ENCODE measurements at places on chromosomes 5 and 9.

DNA sequence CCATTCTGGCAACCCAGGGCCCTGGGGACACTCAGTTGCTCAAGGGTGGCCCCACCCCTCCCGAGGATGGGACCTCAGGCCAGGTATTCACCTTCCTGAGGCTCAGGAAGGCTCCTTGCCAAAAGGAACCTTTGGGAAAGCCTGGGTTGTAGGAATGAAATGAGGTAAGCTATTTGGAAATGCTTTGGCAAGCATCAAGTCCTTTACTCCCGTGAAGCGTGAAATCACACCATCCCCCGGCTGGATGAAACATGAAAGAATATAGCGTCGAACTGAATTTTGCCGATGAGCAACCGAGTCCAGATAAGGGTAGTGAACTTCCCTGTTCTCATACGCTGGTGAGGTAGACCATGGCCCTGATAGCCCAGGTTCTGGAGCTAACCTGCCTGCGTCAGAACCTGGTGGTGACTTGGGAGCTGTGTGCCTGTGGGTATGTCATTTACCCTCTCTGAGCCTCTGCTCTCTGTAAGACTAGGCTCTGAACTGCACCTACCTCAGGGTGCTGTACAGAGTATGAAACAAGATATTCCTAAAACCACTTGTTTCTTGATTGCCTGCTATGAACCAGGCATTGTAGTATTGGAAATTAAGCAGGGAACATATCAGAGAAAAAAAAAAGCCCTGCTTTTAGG lies 105.3 kb upstream of the BOD1 start:
- DNase-seq = no peak

DNA sequence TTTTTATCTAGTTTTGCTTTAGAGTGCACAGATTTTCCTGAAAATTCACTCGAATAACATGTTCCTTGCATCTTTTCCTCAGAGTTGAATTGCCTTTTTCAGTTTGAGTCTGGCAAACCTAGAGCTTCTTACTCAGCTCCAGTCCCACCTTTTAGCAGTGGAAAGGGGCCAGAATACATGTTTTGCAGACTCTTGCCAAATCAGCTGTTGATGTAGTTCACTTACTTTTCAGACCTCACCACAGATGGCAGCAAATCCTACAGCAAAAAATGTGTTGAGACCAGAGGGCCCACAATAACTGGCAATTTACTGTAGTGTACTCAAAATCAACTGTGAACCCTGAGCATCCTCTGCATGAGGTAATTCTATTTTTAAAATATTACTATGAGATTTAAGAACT lies 545.2 kb upstream of the ACO1 start:
- DNase-seq = no peak

DNA sequence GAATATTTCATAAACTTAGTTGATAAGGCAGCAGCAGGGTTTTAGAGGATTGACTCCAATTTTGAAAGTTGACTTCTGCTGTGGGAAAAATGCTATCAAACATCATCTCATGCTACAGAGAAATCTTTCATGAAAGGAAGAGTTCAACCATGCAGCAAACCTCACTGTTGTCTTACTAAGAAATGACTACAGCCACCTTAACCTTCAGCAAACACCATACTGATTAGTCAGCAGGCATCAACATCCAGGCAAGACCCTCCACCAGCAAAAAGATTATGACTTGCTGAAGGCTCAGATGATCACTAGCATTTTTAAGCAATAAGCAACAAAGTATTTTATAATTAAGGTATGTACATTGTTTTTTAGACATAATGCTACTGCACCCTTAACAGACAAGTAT lies 7.6 kb downstream of the TMEM174 start:
- no peak for DNase-seq

DNA sequence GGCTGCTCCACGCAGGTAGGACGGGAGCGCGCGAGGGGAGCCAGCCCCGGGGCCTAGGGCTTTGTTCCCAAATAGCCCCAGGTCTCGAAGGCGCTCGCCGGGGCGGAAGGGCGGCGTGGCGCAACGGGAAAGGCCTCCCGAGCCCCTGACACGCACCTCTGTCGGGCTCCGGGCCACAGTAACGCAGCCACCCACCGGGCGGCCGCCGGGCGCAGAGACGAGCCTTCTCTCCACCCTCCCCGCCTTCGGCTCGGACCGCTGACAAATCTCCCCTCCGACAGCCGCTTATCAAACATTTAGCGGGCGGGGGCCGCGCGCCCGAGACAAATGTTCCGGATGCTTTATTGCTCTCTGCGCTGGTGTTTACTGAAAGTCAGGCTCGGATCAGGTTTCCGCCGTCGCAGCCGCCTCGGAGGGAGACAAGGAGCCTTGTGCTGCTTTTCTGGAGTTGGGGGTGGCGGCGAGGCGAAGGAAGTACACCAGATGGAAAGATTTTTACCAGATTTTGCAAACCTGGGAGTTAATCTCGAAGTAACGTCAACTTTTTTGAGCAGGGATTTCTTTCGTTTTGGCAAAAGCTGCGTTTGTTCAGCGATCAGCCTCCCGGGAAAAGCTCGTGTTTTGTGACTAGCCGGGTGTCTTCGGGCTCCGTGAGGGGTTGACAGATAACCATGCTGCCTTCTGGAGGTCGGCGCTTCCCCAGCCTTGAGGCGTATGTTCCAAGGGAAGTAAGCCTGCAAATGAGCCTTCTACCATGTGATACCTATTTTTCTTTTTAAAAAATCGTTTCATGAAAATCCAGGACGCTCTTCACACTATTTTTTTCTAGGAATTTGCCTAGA lies 950 bp downstream of the RGMB start:
- peak; percentile 84 for DNase-seq

DNA sequence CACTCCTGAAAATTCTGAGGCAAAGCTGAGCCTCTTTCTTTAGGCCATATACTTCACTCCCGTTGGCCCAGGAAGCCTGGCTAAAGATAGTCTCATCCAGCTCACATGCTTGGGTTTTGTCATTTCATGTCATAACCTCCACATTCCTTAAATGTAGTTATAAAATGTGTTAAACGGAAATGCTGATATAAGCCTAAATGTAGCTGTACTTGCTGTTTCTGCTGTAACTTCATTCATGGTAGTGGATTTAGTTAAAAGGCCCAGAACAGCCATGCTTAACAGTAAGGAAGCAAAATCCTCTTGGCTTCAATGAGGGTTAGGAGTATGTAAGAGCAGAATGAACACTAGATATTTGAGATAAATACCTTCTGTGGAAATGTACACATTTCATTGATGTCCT lies 135.8 kb upstream of the TMEM161B start:
- DNase-seq = no peak

DNA sequence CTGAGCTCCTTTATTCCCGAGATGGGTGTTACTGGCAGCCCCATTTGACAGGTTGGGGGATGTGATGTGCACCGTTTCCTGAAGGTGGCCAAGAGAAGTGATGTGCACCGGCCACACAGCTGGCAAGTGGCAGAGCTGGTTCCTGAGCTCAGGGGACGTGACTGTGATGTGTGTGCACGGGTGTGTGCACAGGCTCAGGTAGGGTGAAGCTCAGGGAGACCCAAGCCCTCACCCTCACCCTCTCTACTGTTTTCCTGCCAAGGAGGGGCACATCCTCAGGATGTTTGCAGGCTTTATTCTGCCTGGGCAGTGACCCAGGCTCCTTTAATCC lies 56.6 kb downstream of the WWC1 start:
- DNase-seq = no peak

- DNase-seq = no peak
These were observed 36.9 kb upstream of the ALDH1B1 start for GRCh38 chr9:38355517-38356120.

- DNase-seq = no peak
These were observed 438.9 kb downstream of the ARHGEF28 start for GRCh38 chr5:74064911-74065310.

DNA sequence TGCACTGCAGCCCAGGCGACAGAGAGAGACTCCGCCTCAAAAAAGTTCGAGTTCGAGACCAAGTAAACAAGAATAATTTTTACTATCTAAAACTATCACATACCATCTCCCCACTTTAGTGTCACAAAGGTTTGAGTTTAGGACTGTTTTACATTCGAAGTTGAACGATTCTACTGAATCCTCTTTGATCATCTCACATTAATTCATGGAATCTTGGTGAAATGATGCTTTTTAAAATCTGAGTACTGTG lies 715 bp upstream of the RPS6 start:
- no peak for DNase-seq

- DNase-seq = no peak
These were observed 29.9 kb upstream of the MTMR12 start for GRCh38 chr5:32342656-32343055.

DNA sequence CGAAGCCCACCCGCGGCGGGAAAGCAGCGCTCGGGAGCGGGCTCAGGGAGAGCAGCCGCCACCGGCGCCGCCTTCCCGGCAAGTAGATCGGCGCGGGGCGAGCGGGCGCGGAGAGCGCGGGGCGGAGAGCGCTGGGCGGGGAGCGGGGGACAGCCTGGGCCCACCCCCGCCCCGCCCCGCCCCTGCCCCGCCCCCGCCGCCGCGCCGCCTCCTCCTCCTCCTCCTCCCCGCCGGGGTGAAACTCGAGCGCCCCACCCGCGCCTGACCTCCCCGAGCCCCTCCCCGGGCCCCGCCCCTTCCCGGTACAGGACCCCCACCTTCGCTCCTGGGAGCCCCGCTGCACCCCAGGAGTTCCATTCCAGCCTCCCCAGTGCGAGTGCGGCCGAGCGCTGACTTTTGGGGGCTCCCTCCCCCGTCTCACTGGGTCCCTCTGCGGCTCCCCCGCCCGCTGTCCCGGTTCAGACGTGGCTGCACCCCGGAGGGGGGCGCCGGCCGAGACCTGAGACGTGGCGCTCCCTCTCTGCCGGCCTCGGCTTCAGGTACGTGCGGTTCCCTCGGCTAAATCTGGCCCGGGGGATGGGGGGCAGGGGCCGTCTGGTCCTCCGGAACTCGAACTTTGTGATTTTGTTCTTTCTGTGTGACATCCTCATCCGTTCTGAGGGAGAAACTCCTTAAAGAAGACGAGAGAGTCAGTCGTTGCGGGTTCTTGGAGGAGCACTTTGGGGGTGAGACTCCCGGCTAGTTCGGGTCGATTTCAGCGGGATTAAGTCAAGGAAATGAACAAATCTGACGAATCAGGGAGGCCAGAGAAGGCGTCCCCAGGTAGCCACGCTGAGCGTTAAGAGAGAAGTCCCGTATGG lies at the start of gene SEMA5A:
Gene SEMA5A (minus strand): TSS at position 84 of the 860 bp plus-strand sequence. CDS start 166,129 bp downstream, outside the sequence.
- peak; percentile 90 for DNase-seq

DNA sequence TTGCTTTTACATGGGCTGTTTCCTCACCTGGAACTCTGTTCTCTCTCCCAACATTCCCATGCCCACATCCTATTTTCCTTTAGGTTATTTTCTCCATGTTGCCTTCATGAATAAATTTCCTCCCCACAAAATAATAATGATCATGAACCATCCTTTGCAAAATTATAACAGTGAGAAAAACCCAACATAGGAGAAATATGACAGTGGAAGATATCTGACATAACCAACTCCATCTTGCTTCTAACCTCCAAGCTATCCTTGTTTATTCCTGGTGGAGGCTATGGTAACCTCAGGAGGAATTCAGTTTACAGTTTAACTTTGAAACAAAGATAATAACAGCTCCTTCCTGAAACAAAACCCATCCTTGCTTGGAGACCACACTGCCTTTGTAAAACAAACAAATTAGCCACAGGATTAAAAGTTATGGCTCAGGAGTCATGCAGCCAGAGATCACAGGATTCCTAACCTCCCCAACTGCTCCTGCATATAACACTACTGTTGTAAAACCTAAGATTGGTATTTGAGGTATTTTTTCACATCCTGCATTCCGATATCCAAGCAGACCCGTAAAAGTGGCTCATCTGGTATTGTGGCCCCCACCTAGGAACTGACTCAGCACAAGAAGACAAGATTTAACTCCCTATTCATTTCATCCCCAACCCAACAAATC lies 212.4 kb downstream of the TRIM32 start:
- DNase-seq = no peak

DNA sequence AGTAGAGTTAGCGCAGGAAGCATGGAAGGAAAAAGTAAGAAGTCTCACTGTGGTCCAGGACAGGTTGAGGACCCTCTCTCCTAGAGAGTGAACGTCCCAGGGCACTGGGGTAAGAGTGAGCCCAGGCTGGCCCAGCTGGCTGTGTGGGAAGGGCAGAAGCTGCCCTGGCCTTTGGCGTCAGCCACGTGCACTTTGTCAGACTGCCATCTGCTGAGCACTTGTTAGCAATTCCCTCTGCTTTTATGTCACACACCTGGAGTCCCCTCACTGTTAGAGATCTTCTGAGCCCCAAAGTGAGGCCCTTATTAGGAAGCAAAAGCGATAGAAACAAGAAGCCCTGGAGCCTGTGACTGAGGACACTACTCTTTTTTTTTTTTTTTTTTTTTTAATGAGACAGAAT lies 79.1 kb downstream of the UGCG start:
- peak; percentile 78 for DNase-seq

GRCh38 chr9:112145886-112146285 lies 29.2 kb downstream of the SUSD1 start:
- DNase-seq = no peak

DNA sequence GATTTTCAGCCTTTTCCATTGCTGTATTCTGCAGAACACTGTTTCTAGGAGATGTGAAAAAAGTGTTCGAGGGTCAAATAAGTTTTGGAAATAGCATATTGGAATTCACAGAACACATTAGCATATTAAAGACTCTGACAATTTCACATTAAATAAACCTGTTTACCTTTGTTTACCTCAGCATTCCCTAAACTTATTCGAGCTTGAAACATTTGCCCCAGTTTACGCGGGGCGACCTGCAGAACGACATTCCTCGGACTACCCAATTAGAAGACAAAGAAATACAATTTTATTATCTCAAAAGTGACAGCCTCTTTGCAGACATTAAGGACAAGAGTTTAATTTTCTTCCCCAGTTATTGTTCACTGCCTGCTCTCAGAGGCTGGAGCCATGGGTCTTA lies 110.3 kb upstream of the NFIB start:
- DNase-seq = no peak

DNA sequence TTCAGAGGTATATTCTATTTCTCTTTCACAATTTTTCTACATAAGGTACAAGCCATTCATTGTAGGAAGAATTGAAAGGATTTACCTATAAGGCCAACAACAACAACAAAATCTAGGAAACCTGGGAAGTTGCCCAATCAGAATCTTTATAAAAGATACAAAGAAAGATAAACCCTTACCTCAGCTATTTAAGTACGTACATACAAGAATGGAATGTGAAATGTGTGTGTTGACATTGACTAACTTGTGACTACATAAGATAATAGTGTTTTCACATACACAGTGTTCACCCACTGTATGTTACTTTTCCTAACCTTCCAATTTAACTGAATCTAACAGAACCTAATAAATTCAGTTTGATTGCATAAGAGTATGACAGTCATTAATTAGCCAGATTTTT lies 154.1 kb downstream of the ADAMTS6 start:
- no peak for DNase-seq

GRCh38 chr5:56183506-56183905 lies 49.6 kb downstream of the ANKRD55 start:
- DNase-seq = no peak

- no peak for DNase-seq
These were observed 42.7 kb downstream of the SH3PXD2B start for GRCh38 chr5:172411484-172412072.

DNA sequence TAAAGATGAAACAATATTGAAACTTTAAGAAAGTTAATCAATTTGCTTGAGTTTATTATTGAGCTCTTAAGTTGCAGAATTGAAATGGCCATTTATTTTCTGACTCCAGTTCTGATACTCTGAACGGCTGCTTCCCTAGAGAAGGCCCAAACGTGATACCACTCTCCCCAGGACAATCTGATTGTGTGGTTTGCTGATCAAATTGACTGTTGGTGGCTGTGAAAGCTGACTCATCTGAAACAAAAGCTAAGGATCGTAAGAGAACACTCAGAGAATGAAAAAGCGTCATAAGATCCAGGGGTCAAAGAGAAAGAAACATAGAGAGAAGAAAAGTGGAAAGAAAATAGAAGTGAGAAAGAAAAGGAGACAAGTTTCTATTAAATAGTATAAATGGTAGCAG lies 147.2 kb downstream of the IZUMO3 start:
- no peak for DNase-seq

- DNase-seq = no peak
These were observed 168.9 kb downstream of the MAPKAP1 start for GRCh38 chr9:125538092-125538473.
